ENCODE measurements at places on chromosomes 2 and 18.

DNA sequence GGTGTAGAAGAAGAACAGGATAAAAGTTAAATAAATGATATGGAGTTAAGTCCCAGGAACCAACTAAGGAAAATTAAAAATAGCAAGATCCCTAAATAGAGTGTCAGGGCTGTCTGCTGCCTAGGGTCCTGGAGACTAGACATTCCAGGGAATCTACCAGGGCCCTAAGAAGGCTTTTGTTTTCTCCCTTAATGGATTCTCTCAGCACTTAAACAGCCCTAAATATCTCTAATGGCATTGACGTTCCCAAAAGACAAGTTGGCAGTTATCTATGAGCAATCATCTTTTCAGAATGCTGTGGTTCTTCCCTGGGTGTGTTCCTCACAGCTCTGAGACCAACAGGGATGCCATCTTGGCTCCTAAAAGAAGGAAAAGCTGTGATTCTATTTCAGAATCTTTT, 616.3 kb downstream of the EPHA4 start:
- DNase-seq: no peak

DNA sequence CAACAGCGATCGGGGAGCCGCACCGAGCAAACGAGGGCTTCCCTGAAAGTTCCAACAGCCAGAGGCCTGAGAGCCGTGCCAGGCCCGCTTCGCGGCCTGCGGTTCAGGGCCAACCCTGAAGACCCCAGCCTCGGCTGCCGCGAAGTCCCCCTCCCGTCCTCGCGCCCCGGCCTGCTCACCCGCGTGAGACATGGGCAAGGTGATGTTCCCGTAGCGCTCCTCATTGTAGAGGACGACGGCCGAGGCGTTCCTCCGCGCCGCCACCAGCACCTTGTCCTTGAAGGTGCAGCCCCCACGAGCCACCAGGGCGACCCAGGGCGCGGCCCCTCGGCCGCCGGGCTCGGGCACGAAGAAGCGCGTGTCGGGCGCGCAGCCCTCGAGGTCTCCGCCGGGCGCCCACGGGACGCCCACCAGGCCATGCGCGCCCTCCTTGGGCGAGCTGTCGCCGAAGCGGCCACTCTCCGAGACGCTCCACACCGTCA, 510 bp downstream of the RNF149 start:
- no peak for DNase-seq

GRCh38 chr2:233082931-233083755, 23.0 kb downstream of the INPP5D start:
- DNase-seq: no peak

- DNase-seq: no peak
These were observed 4.0 kb downstream of the TCF7L1 start for GRCh38 chr2:85137156-85137555.

DNA sequence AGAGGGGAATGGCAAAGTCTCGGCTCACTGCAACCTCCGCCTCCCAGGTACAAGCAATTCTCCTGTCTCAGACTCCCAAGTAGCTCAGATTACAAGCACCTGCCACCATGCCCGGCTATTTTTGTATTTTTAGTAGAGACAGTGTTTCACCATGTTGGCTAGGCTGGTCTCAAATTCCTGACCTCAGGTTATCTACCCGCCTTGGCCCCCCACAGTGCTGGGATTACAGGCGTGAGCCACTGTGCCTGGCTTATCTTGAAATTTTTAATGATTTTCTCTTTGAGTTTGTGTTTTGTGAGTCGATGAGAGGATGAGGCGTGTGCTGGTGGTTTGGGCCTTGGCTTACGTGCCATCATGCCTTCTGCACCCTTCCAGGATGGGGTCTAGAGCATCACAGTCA, 101.3 kb upstream of the ST3GAL5 start:
- DNase-seq: no peak

DNA sequence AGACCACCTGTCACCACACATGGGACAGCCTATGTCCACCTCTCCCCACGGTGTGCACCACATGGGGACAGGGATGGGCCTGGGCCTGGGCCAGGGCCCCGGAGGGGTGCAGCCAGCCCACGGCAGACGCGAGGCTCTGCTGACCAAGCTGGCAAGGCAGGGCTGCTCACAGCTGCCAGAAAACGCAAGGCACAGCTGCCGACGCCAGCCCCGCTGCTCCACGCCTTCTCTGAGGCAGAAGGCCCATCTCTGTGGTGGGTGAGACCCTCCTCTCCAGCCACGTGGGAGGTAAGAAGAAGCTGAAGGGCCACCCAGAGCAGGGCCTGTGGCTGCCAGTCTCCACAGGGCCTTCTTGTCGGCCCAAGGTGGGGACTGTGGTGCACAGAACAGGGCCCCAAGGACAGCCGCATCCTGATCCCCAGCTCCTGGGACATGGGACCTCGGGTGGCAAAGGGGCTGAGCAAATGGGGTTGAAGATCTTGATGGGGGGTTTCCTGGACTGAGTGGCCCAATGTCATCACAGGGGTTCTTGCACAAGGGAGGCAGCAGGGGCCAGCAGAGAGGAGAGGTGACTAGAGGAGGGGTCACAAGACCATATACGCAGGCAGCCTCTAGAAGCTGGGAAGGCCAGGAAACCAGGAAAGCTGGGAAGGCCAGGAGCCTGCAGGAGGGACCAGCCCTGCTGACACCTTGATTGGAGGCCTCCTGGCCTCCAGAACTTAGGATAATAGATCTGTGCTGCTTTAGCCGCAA, 72.3 kb downstream of the NDUFA10 start:
- no peak for DNase-seq

DNA sequence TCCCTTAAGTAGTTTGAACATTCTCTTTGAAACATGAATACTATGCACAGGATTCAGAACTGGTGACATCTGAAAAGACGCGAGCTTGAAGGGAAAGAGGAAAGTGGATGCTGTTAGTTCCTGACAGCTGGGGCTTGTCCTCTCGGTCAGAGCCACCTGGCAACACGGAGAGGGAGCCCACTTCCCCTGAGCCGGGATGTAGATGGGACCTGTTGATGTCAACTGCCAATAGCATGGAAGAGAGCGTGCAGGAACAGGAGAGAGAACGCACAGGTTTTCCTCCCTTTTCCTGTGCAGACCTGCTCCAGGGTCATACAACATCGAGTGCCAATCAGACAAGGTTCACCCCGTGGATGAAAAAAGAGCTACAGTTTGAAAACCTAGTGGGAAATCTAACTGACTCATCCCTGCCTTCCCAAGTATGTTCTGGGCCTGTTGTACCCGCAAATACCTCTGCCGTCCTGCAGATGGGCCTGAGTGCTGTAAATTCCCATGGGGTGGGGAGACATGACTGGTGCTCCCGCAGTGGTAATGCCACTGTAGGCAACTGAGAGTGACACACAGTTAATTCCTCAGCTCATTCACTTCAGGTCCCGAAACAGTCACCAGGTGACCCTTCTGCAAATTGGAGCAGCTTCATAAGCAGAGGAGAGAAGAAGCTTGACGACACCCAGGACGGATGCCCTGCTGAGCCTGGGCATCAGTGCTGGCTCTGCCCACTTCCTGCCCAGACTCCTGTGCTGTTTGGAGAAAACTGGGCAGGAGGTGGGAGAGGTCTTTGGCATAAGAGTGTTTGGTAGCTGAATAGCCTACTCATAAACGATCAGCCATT, 13.9 kb upstream of the MBP start:
- DNase-seq: no peak

GRCh38 chr18:80231616-80232015, 15.7 kb downstream of the PARD6G start:
- no peak for DNase-seq

DNA sequence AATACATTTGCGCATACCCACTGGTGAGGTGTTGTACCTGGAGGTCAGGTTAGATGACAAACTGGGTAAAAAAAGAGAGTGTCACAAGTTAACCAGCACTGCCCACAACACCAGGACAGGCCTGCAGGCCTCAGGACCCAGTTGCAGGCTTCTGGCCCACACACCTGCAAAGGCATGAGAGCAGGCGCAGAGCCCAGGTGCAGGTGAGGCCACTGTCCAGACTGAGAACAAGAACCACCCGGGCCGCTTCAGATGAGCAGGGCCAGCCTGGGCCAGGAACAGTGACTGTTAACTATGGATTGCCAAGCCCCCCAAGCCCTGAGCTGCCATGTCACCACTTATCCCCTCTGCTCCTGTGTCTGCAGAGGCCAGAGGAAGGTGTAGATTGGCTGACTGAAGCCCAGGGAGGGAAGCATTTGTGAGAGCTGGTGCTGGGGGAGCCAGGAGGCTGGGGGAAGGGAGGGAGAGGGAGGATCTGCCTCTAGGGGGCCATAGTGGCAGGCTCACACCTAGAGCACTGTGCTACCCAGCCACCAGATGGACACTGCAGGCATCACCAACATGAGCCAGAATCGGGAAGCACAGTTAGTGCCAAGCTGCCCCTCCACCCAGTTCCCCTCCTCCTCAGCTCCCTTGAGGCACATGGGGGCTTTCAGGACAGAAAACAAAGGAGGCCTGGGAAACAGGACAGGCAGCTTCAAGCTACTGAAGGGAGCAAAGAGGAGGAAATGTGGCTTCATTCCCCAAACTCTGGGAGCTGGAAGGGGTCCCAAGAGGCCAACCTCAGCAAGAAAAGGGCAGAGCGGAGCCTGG, 35.4 kb downstream of the SFXN5 start:
- DNase-seq: no peak

DNA sequence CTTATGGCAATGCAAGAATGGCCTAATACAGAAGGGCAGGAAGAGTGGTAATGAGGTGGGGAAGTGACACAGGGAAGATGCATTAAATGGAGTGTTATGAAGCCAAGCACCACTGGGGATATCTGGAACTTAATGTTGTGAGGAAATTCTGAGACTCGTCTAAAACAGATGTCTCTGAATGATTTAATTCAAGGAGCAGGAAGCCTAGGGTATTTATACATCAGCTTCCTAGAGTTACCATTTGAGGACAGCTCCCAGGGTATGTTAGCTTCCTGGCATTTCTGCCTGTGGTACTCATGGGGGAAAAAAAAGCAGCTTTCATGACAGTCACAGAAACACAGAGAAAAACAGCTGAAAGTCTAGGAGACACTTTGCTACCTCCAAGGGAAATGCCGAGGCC, 989.5 kb downstream of the CBLN2 start:
- DNase-seq: no peak

- DNase-seq: no peak
These were observed 45.6 kb downstream of the SH3BP4 start for GRCh38 chr2:234997389-234997788.

Data from NCI-H1436 (cell line).